Muscle of arm (tissue), 14 donors: ENCODE measurements at places on chromosomes 13 and 19. TPM values are rescaled to one million over a fixed set of nuclear protein-coding genes. Genes with fewer than 3 reads are reported as not detected.

The SELENOV gene
- polyA plus RNA-seq, result not detected

The URAD gene
- polyA plus RNA-seq, result not detected

The KLC3 gene
- 0.40 TPM for polyA plus RNA-seq

The PSG5 gene
- polyA plus RNA-seq, result 0.28 TPM

The LILRA2 gene
- 1.0 TPM for polyA plus RNA-seq

The ZNF154 gene
- 22.7 TPM for polyA plus RNA-seq

The PRKACA gene
- polyA plus RNA-seq, result 287 TPM

The SBNO2 gene
- polyA plus RNA-seq, result 8.5 TPM

The SLITRK6 gene
- polyA plus RNA-seq, result 8.0 TPM

The ZNF814 gene
- not detected for polyA plus RNA-seq

The CKM gene
- 3,978 TPM for polyA plus RNA-seq

The PSG4 gene
- 0.80 TPM for polyA plus RNA-seq
